Stimulated activated CD4-positive, alpha-beta T cell treated with anti-CD3 and anti-CD28 coated beads, Interleukin-1b, Interleukin-23, amount 100 ng/mL, for 24 hours (primary cell): ENCODE measurements at places on chromosomes 6 and 20.

DNA sequence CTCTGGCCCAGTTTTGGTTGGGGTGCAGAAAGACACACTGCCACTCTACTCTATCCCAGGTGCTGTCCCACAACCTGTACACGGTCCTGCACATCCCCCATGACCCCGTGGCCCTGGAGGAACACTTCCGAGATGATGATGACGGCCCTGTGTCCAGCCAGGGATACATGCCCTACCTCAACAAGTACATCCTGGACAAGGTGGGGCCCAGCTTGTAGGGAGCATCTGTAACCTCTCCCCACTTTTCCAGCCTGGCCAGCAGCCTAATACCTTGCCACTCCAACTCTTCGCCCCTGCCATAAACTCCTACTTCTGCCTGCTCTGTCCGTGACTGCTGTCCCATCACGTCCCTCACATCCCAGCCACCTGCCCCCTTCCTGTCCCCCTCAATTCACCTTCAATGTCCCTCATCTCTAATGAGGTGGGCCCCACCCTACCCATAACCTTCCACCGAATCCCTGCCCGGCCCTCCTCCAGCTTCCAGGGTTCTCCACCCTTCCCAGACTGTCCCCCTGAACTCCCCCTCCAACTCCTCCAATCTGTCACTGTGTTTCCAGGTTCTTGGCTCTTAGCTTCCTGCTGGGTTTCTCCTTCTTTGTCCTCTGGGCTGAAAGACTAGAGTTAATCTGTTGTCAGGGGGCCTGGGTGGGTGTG is 12.1 kb downstream of the DEF6 start:
- DNase-seq: no peak

- DNase-seq: no peak
Measured at GRCh38 chr6:118408863-118409262, 139.2 kb upstream of the PLN start.

DNA sequence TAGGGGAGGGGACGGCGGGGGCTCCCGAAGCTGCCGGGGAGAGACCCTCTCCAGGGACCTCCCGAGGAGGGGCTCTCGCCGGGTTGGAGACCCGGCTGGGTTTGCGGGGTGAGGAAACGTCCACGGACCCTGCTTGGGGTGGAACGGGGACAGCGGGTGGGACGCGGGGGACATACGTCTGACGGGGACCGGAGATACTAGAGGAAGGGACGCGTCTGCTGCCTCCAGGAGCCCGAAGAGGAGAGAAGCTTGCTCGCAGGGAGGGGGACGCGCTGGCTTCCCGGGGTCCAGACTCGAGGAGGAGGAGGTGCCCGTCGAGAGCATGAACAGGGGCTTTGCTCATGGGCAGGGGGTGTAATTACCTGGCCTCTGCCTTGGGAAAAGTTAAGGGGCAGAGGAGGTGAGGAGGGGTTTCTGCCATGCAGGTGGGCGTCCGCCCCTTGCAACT is 593 bp downstream of the DNMT3B start:
- no peak for DNase-seq

DNA sequence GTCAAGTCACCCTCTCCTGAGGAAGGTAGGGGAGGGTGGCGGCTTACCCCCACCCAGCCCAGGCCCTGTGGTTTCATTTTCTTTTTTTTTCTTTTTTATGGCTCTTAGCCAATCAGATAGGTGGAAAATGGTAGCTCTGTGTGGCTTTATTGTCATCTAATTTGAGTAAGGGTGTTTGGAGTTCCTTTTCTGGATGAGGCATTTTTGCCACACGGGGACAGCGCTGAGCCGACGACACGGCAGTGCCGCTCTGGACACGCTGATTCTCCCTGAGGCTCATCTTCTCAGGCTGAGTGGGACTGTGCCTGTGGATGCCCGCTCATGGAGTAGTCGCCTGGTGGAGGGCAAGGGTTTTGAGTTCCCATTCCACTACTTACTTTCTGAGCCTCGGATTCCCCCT is 37.6 kb upstream of the ANGPT4 start:
- DNase-seq: no peak

DNA sequence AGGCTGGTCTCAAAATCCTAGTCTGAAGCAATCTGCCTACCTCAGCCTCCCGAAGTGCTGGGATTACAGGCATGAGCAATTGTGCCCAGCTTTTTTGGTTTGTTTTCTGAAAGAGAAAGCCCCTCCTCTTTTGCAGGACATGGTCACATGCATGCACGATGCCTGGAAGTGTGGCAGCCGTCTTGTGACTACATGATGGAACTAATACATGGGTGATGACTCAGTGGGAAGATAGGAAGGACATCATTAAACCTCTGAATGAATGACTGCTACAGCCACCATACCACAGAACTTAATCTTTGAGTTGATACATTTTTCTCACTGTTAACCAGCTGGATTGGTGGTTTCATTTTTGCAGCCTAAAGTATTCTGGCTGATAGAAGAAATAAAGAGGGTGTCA is 13.4 kb upstream of the CTNNBL1 start:
- no peak for DNase-seq

DNA sequence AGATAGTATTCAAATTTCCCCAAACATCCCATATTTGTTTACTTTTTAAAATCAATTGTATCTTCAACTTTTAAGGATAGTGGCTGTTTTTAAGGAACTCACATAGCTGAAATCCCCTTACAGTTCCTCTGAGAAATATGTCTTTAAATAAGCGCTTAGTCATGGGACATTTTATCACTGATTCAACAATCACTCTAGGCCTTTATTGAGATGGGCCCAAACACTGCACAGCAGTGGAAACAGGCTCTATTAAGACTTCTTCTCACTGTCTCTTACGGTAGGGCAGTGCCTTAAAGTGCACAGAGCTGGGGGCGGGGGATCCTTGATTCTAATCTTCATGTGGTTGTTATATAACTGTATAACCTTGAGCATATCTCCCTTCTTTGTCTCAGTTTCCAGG is 59.8 kb upstream of the RREB1 start:
- no peak for DNase-seq

- DNase-seq: no peak
Measured at GRCh38 chr6:52598123-52598823, 21.4 kb upstream of the TRAM2 start.
